Putamen (tissue), 1 donor: ENCODE measurements at places on chromosomes 2 and 18.

DNA sequence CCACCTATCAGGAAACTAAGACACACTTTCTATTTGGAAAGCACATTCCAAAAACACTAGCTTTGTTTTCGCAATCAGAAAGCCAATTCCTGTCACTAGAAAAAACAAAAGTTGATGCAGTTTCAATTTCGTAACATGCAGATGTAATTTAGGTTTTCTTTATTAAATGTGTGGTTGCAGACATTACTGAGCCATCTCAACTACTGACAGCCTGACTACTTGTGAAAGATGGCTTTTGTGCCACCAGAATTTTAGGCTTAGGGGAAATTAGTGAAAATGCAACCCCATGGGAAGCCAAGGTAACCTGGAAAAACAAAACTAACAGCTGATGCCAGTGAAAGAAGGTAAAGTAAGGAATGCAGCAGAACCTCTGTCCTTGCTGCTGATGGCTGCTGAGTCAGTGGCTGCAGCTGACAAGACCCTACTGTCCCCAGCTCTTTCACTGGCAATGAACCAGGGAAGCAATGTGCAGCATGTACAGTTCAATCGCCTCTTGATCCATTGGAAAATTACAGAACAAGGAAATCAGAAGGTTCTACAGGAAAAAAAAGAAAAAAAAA is 34.9 kb downstream of the FEZ2 start:
- peak; percentile 72 for DNase-seq

DNA sequence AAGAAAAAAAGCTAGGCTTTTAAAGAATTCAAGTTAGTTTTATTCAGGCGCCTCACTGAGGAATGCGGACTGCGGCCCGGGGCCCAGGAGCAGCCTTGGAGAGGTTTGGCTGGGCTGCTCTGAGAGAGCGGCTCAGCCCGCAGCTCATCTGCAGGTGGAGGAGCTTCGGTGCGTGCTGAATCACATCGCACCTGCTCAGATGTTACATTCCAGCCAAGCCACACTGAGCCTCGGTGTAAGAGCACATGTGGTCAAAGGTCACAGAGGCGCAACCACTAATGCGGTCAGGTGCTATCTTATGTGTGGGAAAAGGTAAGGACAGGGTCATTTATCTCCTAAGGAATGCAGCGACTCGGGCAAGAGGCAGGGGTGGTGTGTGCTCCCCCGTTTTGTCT is 17.1 kb upstream of the CNDP1 start:
- no peak for DNase-seq

- no peak for DNase-seq
These were observed 25.9 kb downstream of the ENOSF1 start for GRCh38 chr18:686339-687111.

- no peak for DNase-seq
These were observed 178.6 kb downstream of the NEDD4L start for GRCh38 chr18:58222432-58223125.

DNA sequence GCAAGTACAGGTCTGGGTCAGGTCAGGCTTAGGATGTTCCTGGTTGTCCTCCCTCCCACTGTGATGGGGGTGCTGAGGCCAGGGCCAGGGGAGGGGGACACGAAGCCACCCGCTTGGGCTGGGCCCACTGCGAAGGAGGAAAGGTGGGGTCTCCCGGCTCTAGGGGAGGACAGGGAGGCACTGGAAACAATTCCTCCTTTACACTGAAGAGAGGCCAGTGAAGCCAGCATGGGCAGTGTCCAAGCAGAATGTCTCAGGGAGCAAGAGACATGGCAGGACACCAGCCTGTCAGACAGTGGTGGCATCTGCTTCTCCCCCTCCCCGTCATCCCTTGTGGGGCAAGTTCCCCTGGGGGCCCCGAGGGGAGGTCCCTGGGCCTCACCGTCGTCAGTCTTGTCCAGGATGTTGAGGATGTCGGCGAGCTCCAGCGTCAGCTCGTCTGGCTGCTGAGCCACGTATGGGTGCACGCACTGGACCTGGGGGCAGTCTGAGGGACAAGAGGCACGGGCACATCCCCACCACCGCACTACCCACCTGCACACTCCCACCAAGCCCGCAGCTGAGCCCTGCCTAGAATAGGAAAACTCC is 10.8 kb downstream of the SNORC start:
- DNase-seq, result no peak

DNA sequence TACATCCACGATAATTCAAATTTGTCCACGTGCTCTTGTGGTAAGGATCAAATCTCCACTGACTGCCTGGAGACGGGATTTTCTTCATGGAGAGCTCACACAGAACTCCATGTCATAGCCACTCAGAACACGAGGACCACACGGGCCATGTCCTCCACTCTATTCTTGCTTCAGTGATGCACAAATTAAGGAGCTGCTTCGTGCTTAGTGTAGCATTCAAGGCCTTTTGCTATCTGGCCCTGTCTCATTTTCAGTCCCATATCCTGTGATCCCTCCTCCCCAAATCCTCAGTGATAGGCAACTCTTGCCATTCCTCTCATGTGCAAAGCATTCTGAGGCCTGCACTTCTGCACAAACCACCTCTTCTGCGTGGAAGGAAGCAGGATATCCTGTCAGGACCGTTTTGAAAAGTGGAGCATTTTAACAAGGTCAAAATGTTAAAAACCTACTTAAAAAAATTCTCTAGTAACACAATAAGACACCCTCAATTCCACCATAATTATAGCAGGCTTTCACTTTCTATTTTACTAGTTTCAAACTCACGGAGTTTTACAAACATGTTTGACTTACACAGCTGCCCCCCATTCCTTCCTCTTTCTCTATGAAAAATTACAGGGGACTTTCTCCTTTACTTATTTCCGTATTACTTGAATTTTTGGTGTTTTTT is 35.2 kb downstream of the ST3GAL5 start:
- DNase-seq, result no peak

DNA sequence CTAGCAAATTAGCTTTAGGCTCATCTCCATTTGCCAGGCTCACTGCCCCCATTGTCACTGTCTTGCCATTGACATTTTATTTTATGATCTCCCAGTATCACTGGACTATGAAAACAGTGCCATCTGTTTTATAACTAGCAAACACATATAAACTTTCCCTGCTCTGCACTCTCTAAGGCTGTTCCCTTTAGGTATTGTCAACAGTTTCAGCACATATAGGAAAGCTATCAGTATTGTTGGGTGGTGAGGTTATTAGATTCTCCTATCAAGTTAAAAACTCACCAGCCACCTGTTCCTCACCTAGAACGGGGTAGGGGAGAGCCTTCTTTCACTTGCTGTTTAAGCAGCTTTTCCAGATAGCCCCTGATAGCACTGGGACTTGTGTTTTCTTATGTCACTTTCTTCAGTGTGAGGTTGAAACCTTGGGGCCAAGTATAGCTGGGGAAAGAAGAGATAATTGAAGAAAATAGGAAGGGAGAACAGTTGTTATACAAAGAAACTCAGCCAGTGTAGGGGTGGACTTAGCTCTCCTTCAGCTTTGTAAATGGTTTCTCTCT is 32.5 kb downstream of the CFLAR start:
- no peak for DNase-seq
